Cerebellar cortex (tissue), 1 donor: ENCODE measurements at places on chromosomes 1 and 21.
A peak's percentile ranks its signal among the peaks of the same experiment; 100 is the strongest.

DNA sequence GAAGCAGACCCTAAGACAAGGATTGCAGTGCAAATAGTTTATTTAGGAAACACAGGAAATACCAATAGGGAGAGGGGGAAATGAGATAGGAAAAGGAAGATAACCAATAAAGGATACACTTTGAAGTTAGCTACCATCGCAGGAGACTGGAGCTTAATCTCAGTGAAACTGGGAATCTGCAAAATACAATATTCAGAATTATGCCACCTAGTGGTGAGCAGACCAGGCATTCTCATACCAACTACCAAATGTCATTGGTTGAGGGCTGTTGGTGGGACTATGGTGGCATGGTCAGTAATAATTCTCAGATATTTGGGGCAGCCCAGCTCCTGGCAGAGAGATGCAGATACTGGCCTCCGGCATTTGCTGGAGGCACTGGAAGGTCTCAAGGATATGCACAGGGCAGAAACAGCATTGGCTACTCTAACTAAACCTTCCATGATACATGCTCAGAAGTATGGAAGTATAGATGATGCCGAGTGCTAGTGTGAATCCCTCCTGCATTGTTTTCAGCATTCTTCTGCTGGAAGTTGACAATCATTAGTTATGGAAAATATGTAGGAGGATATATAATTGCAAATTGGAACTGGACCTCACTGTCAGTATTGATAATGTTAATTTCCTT lies 11.8 kb upstream of the ZFP69B start:
- peak; percentile 9 for DNase-seq

GRCh38 chr1:246146804-246147523 lies 360.1 kb downstream of the SMYD3 start:
- no peak for DNase-seq

DNA sequence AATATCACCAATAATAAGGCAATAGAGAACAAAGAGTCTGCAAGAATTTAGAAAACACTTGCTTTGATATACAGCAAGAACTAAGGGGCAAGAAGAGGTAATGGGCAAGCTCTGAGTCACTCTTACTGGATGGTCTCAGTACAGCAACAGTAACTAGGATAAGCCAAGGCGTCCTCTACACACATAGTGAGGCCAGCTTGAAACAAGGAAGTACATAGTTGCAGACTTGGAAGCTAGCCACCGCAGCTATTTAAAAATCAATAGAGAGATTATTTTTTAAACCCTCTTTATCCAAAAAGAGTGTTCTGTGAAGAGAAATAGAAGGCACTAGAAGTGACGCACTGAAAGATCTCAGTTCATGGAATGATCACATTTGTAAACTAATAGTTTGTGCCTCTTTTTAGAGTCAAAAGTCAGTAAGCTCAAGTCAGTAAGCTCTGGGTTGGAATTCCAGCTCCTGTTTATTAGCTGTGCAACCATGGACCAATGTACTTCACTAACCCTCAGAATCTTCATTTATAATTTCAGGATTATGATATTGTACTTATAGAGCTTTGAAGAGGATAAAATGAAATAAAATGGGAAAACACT lies 118.6 kb downstream of the AKT3 start:
- DNase-seq, result peak; percentile 45

DNA sequence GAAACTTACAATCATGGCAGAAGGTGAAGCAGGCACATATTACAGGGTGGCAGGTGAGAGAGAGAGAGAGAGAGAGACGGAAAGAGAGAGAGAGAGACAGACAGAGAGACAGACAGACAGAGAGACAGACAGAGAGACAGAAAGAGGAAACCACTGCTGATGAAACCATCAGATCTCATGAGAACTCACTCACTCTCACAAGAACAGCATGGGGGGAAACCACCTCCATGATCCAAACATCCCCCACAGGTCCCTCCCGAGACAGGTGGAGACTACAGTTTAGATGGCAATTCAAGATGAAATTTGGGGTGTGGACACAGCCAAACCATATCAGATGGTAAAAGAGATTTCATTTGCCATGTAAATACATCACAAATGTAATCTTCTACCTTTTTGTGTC lies 708.1 kb downstream of the MRPL39 start:
- DNase-seq, result no peak

DNA sequence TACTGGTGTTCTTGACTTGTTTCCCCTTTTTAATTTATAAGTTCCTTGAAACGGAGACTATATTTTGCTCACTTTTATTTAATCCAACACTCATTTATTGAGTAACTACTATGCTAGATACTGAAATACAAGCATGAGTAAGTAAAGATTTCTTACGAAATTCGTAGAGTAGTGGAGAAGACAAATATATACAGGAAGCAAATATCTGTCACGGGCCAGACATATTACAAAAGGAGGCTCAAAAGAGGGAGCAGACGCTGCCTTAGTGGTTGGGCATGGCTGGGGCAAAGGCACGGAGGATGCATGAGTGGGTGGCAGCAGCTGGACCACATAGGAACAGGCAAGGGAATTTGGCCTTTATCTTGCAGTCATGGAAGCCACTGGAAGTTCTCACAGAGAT lies 6.8 kb downstream of the NCF2 start:
- no peak for DNase-seq

DNA sequence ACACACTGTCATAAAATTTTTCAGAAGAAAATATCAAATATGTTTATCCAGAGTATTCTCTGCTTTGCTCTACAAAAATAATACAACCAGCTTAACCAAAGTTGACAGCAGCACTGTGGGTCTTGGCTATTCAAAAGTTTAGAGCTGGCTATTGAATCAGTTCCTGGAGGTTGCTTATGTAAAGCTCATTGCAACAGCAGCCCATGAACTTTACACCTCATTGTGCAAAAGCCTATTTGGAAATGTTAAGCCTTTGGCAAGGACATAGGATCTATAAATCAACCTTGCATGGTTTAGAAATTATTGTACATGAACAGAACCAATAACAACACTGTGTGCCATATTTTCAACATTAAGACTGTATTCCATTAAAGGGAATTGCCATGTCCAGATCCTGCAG lies 714.9 kb downstream of the ADGRL2 start:
- DNase-seq, result no peak

DNA sequence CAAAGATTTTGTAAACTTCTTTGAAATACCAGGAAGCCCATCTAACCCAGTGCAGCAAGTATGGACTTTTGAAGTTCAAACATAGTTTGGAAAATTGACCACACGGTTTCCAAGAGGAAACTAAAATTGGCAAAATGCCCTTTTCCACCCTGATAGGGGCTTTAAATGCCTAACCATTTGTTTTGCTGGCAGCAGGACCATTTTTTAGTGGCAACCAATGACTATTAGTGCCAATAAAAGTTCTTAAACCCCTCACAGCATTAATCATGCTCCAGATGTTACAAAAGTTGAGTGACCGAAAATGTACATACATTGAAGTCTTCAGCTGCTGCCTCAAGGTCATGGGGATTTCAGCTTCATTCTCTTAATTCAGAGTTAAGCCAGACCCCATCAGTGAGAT lies 46.4 kb upstream of the ENAH start:
- no peak for DNase-seq

DNA sequence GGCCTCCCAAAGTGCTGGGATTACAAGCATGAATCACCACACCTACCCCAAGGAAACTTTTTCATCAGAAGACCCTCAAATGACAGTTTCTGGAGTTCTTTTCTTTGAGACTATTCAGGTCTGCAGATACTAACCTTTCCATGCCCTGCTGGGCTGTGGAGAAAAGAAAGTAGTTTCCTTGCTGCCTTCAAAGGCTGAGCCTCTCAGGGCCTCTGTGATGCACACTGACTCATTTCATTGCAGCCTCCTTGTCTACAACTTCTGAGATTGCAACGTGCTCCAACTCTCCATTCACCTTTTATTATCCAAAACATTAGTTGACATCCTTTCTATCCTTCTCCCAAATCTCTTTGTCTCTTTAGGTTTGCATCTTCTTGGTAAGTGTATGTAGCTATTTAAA lies 8.8 kb upstream of the SAMSN1 start:
- DNase-seq, result no peak

DNA sequence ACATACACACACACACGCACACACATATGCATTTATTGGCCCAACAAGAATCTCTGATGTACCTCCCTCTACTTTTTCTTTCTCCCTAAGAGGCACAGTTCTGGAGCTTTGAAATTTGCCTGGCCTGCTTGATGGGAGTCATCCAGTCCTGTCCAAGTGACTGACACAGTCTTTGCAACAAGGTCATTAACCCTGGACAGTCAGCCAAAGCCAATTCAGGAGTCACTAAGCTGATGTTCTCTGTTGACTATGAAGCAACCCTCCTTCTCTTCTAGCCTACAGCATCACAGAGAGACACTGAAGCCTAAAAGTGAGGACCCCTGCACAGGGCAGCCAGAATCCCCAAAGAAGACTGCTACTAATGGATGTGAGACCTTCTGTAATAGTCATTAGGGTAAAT lies 123.1 kb downstream of the HHIPL2 start:
- DNase-seq, result no peak

GRCh38 chr1:59947047-59947938 lies 20.7 kb upstream of the CYP2J2 start:
- DNase-seq, result peak; percentile 73

- DNase-seq, result no peak
Measured at GRCh38 chr1:210882414-210883221, 251.3 kb downstream of the KCNH1 start.

GRCh38 chr1:208061118-208061517 lies 150.2 kb upstream of the CD34 start:
- DNase-seq, result no peak

- DNase-seq, result no peak
Measured at GRCh38 chr1:172473842-172474241, 30.0 kb upstream of the PIGC start.

DNA sequence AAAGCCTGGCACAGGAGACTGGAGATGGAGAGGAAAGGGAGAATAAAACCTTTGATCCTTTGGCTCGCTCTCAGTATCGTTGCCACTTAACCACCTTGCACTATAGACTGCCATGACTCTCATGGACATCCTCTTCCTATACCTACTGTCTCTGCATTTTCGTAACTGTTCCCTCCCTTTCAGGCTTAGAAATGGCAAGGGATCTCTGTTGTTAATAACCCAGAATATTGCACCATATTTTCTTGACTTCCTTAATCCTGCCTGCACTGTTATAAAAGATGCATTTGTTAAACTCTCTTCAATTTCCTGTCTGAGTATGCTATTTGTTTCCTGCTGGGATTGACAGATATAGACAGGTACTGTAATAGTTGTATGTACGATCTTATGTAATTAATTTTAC lies 38.6 kb downstream of the CYYR1 start:
- DNase-seq, result no peak

DNA sequence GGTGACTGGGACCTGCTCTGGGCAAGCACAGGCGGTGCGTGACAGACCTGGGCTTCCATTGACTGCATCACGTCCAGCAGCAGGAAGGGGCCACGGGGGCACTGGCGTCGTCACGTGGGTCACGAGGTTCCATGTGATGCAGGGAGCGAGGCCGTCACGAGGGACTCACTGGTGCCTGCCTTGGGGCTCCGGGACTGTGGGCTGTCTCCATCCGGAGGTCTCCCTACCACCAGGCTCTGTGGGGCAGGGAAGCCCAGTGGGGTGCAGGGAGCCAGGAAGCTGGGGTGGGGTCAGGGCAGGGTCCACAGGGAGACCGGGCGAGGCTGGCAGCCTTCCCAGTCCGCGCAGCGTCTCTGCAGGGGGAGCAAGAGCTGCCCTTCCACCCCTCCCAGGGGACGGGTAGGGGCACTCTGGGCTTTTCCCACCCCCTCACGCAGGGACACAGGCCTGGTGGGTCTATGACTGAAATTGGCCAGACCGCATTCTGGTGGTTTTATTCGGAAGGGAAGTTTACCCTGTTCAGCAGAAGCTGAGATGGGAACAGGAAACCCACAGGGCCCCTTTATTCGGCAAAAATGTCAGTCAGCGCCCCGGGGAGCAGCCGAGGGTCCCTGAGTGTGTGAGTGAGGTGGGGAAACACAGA lies 416 bp upstream of the TNFRSF14 start:
- no peak for DNase-seq

DNA sequence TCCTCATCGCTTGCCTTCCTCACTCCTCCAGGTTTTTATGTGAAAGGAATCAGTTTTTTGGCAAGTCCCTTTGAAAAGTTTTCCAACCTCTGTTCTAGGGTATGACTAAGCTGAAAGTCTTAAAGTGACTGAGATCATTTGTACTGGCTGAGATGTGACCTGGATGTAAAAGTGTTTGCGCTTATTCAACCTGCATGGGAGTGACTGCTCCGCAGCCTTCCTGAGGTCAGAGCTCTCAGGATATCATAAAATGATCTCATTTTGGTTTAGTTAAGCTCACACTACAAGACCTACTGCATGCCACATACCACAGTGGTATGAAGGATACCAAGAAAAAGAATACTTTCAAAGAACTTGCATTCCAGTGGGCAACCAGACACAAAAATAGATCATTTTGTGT lies 29.8 kb upstream of the TADA1 start:
- no peak for DNase-seq

DNA sequence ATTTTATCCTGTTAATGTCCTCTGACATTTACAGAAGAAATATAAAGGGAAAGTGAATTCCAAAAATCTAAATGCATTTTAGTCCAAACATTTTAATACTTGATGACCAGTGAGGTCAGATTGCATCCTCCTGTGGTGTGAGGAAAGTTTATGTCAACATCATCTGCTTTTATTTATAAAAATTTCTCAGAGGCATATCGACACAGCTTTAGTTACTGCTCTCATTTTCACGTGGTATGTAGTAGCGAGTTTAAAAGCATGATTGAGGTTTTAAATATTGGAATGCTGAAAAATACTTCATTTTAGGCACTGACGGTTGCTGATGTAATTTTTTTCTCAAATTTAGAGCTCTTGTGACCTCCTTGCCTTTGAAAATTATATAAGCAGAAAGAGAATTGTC lies 234.8 kb downstream of the HMCN1 start:
- no peak for DNase-seq

GRCh38 chr1:7552402-7552801 lies 218.7 kb upstream of the VAMP3 start:
- no peak for DNase-seq

DNA sequence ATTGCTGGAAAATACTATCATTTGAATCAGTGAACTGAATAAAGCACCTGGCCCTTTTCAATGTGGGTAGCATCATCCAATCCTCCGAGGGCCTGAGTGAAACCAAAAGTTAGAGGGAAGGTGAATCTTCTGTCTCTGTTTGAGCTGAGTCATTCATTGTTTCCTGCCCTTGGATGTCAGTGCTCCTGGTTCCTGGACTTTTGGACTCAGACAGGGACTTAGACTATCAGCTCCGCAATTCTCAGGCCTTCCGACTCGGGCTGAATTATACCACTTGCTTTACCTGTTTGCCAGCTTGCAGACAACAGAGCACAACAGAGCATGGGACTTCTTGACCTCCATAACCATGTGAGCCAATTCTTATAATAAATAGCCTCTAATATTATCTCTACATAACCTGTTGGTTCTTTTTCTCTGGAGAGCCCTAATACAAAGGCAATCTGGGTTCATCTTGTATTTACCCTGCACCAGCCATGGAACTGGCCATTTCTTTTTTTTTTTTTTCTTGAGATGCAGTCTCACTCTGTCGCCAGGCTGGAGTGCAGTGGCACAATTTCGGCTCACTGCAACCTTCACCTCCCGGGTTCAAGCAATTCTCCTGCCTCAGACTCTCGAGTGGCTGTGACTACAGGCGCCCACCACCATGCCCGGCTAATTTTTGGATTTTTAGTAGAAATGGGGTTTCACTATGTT lies 19.2 kb upstream of the VASH2 start:
- DNase-seq, result no peak
